Fibroblast of skin of scalp (primary cell): ENCODE measurements at places on chromosomes 7 and 10.

DNA sequence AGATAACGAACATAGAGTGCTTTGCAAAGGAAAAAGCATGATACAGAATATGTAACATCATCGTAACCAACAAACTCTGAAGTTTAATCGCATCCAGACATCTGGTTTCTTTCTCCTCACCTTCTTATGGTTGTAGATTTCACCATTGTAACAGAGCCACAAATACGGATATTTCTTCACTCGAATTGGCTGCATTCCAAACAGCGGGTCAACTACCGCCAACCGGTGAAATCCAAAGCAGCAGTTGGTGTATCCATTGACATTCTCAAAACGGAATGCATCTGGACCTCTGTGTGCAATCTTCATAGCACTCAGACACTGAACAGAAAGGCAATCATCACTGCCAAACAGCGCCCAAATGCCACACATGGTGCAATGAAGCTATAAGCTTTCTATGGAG lies 3.4 kb downstream of the ASNS start:
- DNase-seq, result peak; percentile 31

GRCh38 chr7:99375070-99375807 lies 709 bp downstream of the ARPC1B start:
- DNase-seq, result peak; percentile 71

- DNase-seq, result no peak
Observed at GRCh38 chr7:98295467-98296192, 14.1 kb downstream of the BRI3 start.

DNA sequence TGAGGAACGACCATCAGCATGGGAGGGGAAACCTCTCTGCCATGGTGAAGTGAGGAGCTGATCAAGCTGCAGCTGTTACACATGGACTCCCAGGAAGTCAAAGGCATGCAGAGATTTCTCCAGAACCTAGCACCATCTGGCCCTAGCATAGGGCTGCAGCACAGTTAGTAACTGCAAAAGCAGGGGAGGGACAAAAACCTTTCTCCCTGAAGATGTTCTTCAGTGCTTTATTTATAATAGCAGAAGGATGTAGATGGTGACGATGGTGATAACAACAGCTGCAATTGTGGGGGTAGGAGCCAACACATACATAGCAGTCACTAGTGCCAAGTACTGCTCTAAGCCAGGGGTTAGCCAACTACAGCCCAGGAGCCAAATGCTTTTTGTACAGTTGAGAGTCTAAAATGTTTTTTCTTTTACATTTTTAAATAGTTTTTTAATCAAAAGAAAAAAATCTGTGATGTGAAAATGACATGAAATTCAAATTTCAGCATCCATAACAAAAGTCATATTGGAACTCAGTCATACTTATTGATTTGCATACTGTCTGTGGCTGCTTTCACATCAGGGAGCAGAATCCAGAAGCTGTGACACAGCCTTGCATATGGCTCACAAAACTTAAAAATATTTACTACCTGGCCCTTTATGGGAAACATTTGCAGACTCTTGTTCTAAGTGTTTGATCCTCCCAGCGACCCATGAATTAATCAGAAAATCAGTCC lies 299.5 kb downstream of the ELMO1 start:
- no peak for DNase-seq

GRCh38 chr7:116393654-116394053 lies 105.9 kb upstream of the CAV2 start:
- no peak for DNase-seq

- DNase-seq, result no peak
Observed at GRCh38 chr10:51117053-51117660, 42.9 kb downstream of the PRKG1 start.

DNA sequence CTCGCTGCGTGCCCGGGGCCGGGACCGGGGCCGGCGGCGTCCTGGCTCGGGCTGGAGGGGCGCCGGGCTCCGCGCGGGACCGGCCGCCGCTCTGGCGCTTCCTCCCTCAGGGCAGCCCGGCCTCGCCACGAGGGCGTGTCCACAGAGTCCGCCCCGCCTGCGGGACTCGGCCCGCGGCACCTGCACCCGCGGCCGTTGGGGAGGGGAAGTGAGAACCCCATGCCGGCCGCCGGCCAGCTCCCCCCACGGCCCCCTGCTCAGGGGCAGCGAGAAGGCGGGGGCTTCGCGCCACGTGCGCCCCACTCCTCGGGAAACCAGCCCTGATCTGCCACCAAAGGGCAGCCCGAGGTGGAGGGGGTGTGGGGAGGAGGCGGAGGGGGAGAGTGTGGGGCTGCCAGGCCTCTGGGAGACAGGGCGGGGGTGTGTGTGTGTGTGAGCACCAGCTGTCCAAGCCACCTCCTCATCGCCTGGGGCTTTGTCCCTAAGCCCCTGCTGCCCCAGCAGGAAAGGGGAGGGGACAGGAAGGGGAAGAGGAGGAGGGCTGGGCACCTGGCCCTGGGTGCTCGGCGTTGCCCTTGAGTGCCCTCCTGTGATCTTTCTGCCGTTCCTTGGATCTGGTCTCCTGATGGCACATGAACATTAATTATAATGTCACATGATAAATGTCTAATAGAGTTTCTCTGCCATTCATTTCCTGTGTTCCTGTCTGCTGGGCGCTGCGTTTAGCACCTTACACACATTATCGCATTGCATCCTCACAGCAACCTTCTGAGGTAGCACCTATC lies at the start of gene PIK3AP1:
Gene PIK3AP1 (minus strand): TSS at position 93 of the 785 bp plus-strand sequence. CDS start 120 bp downstream, outside the sequence.
- no peak for DNase-seq

DNA sequence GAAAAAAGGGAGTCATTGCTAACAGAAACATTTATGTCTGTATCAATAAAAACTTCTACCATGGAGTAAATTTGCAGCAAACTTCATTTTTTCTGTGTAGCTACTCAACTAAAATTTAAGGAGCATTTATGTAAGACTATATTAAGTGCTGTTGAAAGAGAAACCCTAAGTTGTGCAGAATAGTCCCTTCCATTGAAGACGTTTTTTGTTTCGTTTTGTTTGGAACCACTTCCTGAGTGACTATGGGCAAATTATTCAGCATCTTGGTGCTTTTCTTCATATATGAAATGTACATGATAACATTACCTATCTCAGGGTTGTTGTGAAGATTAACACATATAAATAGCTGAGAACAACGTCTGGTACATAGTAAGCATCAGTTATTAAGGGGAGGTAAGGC lies 24.3 kb downstream of the SEM1 start:
- DNase-seq, result no peak

DNA sequence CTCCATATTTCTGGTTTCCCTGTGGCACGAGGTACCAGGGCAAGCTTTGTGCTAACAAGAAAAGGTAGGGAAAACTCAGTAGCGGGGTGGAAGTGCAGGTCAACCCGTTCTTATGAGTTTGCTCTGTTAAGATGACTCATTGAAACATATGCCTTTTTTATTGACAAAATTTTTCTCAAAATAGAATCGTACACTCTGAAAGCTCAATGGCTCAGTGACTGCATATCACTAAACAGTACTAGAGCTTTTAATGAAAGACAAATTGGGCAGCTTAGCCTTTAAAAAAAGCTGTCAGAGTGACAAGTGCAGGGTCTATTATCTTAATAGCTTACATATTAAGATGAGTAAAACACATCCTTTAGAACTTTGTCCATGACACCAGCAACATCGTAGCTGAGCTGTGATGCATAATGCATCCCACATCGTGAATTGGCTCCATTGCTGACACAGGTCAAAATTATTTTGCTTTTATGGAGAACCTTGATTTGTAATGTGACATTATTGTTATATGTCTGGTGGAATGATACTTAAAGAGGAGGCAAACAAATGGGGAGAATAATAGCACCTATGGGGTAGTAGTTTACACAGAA lies 264.4 kb downstream of the ETV1 start:
- no peak for DNase-seq

- peak; percentile 75 for DNase-seq
Observed at GRCh38 chr10:31723106-31723750, 205.4 kb downstream of the ARHGAP12 start.

DNA sequence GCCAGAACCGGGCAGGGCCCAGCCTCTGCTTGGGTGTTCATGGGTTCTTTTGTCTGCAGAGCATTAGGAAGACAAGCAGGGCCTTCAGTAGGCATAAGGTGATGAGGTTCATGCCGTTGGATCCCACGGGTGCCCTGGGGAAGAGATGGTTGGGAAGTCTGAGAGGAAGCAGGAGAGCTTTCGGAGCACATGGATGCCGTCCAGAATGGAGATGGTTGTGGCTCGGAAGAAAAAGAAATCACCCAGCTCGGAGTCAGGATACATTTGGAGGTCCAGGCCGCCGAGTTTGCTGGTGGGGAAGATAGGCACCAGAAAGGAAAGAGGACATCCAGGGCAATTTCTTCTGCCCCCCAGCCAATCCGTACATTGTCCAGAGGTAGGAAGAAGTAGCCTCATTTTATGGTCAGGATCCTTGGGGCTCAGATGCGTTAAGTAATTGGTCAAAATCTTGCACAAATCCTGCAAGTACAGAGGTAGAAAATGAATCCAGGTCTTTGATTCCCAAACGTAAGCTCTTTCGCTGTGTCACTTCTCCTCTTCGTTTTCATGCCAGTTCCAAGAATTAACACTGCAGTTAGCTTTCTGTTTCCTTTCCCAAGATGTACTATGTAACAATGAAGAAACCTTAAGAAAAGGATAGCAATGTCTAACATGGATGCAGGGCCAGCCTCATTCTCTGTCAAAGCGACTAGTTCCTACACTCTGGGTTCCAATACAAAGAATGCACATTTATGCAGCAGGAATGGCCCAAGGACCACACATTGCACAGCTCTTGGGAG lies 147.8 kb upstream of the KLF6 start:
- DNase-seq, result no peak

DNA sequence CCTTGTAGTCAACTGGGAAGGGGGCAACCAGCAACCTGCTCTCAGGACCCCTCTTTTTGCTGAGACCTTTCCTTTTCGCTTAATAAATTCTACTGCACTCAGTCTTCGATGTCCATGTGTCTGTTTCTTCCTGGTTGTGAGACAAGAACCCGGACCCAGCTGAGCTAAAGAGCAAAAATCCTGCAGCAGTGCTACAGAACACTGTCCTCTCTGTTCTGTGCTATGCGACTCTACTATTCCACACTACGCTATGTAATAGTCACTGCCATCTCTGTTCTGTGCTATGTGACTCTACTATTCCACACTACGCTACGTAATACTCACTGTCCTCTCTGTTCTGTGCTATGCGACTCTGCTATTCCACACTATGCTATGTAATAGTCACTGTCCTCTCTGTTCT lies 34.3 kb downstream of the DIP2C start:
- DNase-seq, result no peak

- no peak for DNase-seq
Observed at GRCh38 chr10:85448716-85449115, 917.9 kb downstream of the GRID1 start.

DNA sequence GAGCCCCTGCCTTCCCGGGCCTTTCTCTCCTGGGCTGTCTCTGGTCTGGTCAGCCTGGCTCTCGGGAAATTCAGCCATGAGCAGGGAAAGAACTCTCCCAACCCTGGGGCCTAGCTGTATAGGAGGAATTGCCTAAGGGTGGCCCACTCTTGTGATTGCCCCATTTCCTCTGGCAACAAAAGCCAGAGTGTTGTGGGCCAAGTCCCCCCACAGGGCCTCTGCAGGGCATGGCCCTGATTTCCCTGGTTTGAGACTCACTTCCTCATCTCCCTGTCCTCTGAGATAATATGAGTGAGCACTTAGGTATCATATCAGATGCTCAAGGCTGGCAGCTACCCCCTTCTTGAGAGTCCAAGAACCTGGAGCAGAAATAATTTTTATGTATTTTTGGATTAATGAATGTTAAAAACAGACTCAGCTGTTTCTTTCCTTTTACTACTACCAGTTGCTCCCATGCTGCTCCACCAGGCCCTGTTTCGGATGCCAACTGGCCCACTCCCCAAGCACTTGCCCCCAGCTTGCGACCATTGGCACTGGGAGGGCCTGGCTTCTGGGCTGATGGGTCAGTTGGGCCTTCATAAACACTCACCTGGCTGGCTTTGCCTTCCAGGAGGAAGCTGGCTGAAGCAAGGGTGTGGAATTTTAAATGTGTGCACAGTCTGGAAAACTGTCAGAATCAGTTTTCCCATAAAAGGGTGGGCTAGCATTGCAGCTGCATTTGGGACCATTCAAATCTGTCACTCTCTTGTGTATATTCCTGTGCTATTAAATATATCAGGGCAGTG lies 11.4 kb downstream of the IRF5 start:
- DNase-seq, result no peak

GRCh38 chr10:79507440-79508167 lies 4.7 kb upstream of the EIF5AL1 start:
- DNase-seq, result no peak

DNA sequence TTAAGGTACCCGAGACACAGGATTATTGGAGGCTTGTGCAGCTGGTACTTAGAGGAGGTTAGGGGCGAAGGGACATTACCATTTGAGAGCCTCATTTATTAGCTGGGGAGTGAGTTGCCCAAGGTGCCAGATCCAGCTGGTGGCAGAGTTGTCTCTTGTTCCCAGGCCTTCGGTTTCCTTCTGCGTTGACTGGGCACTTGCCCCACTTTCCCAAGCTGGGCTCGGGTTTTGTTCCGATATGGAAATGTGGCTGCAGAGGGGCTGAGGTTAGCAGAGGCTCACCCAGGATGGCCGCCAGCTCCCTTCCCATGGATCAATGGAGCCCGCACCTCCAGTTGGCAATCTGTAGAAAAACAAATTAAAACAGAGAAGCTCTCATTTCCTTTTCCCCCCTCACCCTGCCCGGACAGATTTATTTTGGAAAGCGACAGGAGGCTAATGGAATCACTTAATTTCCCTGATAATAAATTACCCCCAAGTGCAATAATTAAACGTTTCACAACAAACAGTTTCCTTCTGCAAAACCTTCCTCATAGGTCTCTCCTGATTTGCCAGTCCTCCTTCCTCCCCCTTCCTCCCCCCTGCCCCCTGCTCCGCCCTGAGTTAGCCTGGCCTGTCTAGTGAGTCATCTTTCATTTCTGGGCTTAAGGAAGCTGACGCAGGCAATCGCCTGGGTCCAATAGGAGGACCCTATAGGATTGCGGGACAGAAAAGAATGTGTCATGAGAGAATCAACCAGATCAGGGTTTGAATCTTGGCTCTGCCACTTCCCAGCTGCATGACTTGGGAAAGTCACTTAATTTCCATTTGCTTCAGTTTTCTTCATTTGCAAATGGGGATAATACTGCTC lies 51.7 kb downstream of the ADRA2A start:
- DNase-seq, result peak; percentile 15

GRCh38 chr10:104256335-104256961 lies 1.8 kb downstream of the GSTO1 start:
- DNase-seq, result no peak

- DNase-seq, result no peak
Observed at GRCh38 chr7:47517821-47518480, 64.0 kb downstream of the TNS3 start.

- no peak for DNase-seq
Observed at GRCh38 chr10:72421885-72422540, 67.3 kb upstream of the DNAJB12 start.

- DNase-seq, result no peak
Observed at GRCh38 chr10:76991621-76992020, 646.0 kb downstream of the KCNMA1 start.

DNA sequence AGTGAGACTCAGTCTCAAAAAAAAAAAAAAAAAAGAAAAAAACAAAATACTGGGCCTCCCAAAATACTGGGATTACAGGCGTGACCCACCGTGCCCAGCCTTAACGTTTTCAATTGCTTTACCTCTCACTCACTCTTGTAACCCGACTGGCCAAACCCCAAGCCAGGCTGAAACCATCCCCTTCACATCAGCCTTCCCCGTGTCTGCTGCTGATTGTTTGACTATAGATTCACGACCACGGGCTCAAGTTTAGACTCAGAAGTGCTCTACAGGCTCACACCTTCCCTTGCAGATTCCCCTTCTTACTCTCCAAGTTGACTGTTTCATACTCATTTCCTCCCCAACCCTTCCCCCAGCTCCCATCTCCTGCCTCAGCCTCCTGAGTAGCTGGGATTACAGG lies 22.3 kb downstream of the TYW1 start:
- no peak for DNase-seq
